ENCODE measurements at places on chromosomes 16 and 17.

DNA sequence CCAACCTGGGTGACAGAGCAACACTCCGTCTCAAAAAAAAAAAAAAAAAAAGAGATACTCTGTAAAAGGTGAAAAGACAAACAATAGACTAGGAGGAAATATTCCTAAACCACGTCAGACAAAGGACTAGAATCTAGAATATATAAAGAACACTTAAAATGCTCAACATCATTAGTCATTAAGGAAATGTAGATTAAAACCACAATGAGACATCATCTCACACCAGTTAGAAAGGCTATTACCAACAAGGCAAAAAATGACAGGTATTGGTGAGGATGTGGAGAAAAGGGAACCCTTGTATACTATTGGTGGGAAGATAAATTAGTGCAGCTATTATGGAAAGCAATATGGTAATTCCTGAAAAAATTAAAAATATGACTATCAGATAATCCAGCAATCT lies 903.1 kb upstream of the SOX9 start:
- no peak for DNase-seq

- no peak for DNase-seq
Observed at GRCh38 chr16:75482434-75483205, 12.6 kb downstream of the CHST6 start.

- DNase-seq, result no peak
Observed at GRCh38 chr17:67160791-67161190, 84.2 kb downstream of the HELZ start.

DNA sequence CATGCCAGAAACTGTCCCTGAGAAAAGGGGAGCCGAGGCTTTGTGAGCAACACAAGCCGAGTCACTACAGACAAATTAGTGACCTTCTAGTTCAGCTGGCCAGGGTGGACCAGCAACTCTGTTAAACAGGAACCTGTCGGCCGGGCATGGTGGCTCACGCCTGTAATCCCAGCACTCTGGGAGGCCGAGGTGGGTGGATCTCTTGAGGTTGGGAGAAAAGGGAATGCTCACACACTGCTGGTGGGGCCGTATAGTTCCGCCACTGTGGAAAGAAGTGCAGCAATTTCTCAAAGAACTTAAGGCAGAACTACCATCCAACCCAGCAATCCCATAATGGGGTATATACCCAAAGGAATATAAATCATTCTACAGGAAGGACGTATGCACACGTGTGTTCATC lies 67.8 kb downstream of the C16orf95 start:
- DNase-seq, result no peak

DNA sequence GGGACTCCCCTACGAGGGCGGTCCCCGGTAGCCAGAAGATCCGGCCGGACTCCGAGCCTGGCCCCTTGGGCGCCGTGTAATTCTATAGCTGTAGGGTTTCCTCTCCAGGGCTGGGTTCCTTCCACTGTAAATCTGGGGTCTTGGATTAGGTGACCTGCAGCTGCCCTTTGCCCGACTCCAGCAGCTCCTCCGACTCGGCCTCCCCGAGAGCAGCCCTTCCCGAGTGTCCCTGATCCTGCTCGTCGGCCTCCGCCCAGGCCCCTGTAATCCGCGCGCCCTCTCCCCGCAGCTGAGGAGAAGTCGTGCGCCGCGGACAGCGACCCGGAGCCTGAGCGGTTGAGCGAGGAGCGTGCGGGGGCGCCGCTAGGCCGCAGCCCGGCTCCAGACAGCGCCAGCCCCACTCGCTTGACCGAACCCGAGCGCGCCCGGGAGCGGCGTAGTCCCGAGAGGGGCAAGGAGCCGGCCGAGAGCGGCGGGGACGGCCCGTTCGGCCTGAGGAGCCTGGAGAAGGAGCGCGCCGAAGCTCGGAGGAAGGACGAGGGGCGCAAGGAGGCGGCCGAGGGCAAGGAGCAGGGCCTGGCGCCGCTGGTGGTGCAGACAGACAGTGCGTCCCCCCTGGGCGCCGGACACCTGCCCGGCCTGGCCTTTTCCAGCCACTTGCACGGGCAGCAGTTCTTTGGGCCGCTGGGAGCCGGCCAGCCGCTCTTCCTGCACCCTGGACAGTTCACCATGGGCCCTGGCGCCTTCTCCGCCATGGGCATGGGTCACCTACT lies 5.5 kb downstream of the TBX2 start:
- no peak for DNase-seq

GRCh38 chr16:18782697-18783429 lies 7.3 kb downstream of the RPS15A start:
- no peak for DNase-seq

DNA sequence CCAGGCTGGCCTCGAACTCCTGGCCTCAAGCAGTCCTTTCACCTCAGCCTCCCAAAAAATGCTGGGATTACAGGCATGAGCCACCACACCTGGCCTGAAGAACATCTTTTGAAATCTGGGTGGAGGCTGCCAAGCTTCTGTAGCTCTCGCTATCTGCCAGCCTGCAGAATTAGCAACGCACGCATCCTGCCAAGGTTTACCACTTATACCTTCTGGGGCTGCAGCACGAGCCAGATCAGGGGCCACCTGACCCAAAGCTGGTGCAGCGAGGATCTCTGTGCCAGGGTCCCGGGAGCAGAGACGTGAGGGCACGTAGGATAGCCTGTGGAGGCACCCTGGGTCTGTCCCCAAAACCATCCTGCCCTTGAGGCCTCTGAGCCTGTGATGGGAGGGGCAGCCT lies 22.2 kb downstream of the SLC38A8 start:
- DNase-seq, result no peak

- DNase-seq, result no peak
Observed at GRCh38 chr16:58923094-58923493, 189.0 kb upstream of the GOT2 start.

GRCh38 chr17:69677130-69677529 lies 262.6 kb downstream of the MAP2K6 start:
- DNase-seq, result no peak

- DNase-seq, result no peak
Observed at GRCh38 chr16:84212631-84213030, 21.7 kb downstream of the ADAD2 start.

- no peak for DNase-seq
Observed at GRCh38 chr17:30274887-30275286, 16.9 kb downstream of the BLMH start.

DNA sequence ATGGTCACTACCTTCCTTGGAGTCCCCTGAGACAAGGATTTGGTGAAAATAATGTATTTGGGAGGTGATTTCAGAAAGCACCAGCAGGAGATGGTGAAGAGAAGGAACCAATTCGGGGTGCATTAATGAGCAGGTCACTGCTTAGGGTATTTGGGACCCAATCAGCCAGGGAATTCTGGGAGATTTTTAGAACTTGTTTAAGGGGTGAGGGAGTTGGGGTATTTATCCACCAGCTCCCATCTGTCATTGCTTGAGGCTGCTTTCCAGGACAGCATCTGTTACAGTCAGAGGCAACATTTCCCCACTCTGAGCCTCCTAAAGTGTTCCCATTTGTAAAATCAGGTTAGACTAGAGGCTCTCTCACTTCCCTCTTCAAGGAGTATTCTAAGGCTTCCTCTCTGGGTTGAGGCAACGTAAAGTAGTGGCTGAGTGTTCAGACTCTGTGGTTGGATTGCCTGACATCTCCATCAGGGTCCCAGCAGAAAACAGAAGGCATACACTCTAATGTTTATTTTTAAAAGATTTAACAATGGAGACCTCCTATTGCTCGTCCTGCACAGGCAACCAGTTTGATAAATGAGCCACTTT lies 60.9 kb downstream of the CLEC19A start:
- no peak for DNase-seq

DNA sequence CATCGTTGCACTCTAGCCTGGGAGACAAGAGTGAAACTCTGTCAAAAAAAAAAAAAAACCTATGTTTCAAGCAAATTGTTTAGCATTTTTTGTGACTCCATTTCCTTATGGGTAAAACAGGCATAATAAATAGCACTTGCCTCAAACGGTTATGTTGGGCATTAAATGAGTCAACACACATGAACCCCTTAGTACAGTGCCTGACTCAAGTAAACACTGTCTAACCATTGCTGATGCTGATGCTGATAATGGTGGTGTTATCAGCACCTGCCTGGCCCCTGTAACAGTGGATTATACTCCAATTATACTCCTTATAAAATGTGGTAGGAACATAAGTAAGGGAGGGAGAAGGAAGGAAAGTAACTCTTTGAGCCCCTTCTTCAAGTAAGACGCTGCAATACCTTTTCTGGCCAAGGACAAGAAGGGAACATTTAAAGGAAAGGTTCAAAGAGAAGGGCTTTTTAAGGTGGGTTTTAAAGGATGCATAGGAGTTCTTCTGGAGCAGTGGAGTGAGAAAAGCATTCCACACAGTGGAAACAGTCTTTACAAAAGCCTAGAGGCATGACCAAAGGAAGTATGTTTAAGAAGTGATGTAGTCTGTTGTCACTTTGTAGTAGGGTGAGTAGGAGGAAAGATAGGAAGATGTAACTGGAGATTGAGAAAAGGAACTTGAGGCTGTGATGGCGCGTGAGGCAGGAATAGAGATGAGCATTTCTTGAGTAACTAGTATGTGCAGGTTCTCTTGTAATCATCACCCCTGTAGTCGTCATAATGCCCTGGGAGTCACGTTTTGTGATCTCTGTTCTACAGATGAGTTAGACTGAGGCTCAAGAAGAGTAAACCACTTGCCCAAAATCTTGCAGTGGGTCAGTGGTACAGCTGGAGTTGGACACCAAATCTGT lies 4.3 kb downstream of the SCNN1B start:
- no peak for DNase-seq
